ENCODE measurements at places on chromosomes 5 and 9.
A peak's percentile ranks its signal among the peaks of the same experiment; 100 is the strongest.

- DNase-seq = no peak
Measured at GRCh38 chr9:93168581-93168980, 15.4 kb upstream of the WNK2 start.

DNA sequence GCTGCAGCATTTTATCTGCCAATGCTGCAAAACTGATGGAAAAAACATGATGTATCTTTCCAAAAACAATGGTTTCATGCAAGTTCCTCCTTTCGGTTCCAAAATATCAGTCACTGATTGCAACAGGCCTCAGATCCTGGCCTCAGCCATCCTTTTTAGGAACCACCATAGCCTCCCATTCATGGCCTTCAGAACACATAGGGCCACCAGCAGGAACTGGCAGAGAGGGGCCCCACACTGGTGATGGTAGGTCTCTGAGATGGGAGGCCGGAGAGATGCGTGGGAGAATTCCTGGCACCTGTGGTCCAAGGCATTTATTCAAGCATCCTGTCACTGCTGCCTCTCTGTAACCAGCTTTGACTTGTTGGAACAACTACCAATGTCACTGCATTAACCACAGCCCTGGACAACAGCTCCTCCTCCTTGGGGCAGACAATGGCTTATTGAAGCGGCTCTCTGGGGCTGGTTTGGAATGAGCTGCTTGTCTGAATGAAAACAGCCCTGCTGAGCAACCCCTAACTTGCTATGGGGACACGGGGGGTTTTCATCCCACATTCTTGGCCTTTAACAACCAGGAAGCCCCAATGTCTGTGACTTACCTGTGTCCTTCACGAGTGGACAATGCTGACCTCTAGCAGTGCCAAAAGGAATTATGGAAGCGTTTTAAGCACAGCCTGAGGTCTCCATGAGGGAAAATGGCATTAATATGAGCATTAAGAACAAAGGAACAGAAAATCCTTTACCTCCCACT is 108.1 kb downstream of the LHFPL2 start:
- no peak for DNase-seq

DNA sequence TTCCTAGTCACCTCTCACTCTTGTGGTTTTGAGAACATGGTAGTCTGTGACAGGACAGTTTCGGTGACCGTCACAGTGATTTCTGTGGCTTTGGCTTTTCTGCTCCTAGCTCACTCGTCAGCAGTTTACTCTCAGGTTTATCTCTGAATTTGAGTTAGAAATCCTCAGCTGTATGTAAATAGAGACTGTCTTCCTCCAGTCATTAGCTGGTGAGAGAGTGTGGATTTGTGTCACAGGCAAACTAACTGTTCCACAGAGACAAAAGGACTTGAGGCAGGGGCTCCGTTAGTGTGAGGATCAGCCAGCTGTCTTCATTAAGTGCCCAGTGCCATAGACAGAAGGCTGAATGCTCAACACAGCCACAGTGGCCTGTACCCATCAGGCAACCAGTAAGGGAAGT is 131.4 kb downstream of the CD180 start:
- no peak for DNase-seq

GRCh38 chr9:136336156-136336870 is 9.0 kb downstream of the GPSM1 start:
- DNase-seq = no peak

- no peak for DNase-seq
Measured at GRCh38 chr5:88262116-88262515, 6.5 kb downstream of the TMEM161B start.

DNA sequence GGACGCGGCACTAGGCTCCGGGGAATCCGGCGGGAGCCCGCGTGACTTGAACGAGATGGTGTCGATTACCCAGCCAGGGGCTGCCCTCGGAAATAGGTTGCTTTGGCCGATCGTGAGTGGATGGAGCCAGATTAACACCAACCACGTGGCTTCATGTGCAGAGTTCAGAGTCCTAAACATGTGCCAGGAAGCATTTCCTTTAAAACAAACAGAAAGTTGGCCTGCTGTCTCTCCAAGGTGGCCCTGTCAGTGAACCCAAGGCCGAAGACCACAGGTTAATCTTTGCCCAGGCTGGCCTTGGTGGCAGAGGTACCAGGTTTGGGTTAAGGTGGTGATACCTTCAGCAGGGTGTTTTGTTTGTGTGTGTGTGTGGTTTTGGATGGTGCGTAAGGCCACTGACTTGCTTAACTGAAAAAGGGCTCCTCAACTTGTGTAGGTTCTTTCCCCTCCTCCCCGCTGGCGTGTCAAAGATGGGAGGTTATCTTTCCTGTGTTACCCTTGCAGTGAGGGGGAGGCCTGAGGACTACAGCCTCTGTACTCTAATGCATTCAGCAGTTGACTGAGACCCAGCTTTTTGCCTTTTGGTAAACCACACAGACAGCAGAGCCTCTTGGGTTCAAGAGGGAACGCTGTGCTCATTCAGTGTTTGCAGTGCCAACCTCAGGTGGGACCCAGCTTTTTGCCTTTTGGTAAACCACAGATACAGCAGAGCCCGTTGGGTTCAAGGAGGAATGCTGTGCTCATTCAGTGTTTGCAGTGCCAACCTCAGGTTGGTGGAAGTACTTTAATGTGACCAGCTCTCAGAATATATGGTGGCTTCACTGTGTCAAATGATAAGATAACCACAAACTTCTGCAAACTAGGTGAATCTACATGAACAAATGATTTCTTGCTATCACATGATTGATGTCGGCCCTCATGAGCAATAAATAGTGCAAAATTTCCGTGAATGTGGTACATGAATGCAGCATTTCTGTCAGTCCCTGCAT is 1.4 kb downstream of the IQGAP2 start:
- DNase-seq = peak; percentile 11

- DNase-seq = no peak
Measured at GRCh38 chr9:127910613-127911205, 6.1 kb downstream of the ST6GALNAC4 start.

DNA sequence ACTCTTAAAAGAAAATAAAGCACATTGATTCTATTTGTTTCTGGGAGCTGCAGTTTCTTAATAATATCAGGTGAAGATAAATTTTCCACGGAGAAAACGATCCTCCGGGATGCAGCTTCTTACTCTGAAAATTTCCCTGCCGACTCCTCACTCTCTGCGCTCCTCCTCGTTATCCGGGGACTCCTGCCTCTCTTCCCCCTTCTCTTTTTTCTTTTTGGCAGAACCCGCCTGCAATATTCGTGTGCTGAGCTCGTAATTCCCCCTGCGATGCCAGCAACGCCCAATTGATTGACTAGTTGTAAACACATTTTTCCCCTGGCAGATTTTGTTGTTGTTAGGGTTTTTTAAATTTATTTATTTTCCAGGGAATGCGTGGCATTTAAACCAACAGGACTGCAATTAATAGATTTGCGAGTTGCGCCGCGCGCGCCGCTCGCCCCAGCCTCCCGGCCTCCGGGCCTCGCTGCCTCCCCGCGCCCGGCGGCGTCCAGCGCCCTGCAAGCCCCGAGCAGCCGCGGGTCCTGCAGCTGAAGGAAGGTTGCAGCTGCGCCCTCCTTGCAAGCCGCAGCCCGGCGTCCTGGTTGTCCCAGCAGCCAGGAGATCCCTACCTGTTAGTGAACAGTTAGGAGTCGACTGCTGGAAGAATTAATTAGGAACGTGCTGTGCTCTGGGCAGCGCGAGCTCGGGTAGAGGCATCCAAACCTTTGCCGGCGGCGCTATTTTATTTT is 2.2 kb downstream of the NTNG2 start:
- DNase-seq = no peak

DNA sequence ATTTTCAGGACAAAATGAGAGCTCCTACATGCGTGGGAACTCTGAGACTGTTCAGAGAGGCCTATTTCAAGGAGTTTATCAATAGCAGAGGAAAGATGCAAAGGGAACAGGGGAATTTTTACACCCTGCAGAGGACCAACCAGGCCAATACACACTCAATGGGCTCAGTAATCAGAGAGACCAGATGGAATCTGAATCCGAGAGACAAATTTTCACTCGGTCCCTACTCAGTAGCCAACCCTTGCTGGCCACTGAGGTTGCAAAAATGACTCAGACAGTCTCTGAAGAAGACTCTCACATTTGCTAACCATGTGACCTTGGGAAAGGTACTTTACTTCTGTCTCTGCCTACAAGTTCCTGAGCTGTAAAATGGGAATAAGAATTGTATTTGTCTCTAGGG is 479.4 kb downstream of the CDK5RAP2 start:
- no peak for DNase-seq

- no peak for DNase-seq
Measured at GRCh38 chr5:137091472-137091871, 407.7 kb downstream of the SPOCK1 start.

GRCh38 chr5:11905206-11905605 is 960 bp upstream of the CTNND2 start:
- no peak for DNase-seq

GRCh38 chr9:100515578-100516494 is 42.9 kb downstream of the TMEFF1 start:
- peak; percentile 26 for DNase-seq

DNA sequence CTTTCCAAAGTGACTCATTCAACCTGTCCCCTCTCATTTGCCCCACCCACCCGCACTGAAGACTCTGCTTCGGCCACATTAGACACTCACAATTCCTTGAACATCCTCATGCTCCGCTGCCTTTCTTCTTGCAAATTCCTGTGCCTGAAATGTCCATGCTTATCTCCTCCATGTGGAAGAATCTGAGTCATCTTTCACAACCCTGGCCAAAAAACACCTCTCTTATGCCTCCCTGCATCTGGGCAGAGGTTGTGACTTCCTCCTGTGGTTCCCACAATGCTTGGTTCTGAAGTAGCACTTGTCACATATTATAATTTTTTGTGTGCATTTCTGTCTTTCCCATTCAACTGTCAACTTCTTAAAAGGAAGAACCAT is 238.6 kb downstream of the ENC1 start:
- no peak for DNase-seq

DNA sequence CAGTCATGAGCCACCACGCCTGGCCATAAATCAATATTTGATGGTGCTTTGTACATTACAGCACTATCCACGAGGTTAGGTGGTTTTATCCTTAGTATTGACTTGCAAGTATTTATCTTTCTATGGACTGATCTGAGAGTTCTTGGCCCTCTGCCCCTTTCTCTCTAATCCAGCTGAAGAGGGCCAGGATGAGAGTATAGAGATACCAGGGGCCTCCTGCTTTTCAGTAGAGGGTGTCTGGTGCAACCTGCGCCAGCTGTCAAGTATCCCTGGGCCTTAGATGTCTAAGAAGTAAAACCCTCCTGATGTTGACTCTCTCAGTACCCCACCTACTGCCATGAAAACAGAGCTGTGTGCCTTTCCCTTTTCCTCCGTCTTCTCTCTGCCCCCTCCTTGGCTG is 153.4 kb downstream of the SLIT3 start:
- no peak for DNase-seq

- DNase-seq = peak; percentile 85
Measured at GRCh38 chr5:149133795-149134777, 7.2 kb upstream of the ABLIM3 start.

DNA sequence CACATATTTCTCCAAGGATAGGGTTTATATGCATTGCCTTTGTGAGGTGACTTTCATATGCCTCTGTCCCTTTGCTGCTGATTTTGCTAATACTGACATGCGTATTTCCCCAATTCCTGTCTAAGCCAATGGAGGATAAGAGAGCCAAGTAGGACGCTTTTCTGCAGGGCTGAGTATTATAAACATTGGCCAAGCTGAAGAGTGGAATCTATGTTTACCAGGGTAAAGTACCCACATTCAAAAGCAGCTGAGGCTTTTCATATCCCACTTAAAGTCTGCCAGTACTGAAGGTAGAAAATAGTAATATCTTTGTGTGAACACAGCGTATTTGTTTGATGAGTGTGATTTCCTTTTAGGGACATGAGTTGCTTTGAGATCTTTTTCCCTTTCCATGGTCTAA is 128.8 kb upstream of the GPR151 start:
- DNase-seq = no peak

- DNase-seq = no peak
Measured at GRCh38 chr9:3525096-3525835, 535 bp downstream of the RFX3 start.

GRCh38 chr9:36152741-36153438 is 16.3 kb upstream of the CCIN start:
- DNase-seq = no peak

DNA sequence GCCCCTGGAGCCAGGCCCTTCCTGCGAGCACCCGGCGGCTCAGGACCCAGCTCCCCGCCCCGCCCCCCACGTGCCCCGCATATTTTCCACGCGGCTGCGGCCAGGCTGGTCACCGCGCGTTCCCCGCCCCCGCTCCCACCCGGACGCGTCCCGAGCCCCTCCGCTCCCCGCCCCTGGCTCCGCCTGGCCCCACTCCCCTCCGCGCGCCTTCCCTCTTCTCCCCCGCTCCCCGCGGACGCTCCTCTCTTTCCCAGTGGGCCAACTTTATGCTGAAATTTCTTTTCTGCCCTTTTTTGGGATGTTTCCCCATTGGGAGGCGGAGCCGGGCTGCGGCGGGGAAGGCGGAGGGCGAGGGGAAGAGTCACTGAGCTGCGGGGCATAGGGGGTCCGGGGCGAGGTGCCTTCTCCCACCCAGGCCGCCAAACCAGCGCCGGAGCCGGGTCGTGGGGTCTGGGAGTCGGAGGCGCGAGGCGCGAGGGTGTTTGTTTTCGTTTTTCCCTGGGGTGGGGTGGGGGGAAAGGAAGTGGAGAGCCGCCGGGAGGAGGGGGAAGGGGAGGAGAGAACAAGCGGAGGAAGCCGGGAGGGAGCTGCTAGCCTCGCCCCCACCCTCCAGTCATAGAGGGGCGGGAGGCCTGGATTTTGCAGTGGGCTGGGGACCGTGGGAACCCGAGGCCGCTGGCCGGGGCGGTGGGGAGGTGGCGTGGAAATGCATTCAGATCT is 1.0 kb upstream of the TPM2 start:
- DNase-seq = peak; percentile 71

DNA sequence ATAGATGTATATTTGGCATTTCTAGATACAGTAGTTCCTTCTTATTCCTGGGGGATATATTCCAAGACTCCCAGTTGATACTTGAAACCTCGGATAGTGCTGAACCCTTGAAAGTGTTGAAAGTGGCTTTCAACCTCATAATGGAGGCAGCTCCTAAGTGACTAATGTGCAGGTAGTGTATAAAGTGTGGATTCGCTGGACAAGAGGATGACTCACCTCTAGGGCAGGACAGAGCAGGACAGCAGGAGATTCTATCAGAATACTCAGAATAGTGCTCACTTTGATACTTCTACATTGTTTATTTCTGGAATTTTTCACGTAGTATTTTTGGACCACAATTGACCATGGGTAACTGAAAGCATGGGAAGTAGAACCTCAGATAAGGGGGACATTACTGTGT is 1138.9 kb upstream of the WWC1 start:
- no peak for DNase-seq

- no peak for DNase-seq
Measured at GRCh38 chr9:2180704-2181103, 165.6 kb downstream of the SMARCA2 start.

DNA sequence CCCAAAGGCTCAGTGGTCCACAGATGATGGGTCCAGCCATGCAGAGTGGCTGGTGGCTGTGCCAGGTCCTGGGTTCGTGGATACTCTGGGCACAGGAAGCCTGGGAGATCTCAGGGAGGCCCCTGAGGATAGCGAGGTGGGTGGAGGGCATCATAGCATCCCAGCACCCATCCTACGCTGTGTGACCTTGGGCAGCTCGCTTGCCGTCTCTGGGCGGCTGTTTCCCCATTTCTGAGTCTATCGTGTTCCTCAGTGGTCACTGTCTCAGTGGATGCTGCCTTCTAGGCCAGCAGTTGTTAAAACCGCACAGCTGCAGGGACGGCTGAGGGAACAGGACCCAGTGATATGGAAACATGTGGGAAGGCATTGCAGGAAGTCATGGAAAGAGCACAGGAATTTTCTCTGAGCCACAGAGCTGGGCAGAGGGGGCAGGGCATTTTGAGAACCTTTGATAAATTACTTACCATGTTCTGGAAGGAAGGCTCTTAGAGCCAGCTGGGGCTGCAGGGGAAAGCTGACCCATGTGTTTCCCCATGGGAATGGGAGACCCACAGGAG is 86.4 kb upstream of the COL5A1 start:
- DNase-seq = no peak
